CD4-positive, alpha-beta T cell treated with Interleukin-4 for 4 hours (primary cell): ENCODE measurements at places on chromosomes 12 and 14.

GRCh38 chr14:93540235-93540634 is 109.5 kb downstream of the UNC79 start:
- DNase-seq = no peak

- DNase-seq = no peak
Observed at GRCh38 chr14:35878272-35879150, 52.4 kb downstream of the BRMS1L start.

GRCh38 chr14:102279282-102279681 is 25.7 kb downstream of the MOK start:
- no peak for DNase-seq

GRCh38 chr12:75606151-75606550 is 94.7 kb upstream of the KRR1 start:
- no peak for DNase-seq

- DNase-seq = no peak
Observed at GRCh38 chr14:61557262-61557661, 138.1 kb upstream of the HIF1A start.

DNA sequence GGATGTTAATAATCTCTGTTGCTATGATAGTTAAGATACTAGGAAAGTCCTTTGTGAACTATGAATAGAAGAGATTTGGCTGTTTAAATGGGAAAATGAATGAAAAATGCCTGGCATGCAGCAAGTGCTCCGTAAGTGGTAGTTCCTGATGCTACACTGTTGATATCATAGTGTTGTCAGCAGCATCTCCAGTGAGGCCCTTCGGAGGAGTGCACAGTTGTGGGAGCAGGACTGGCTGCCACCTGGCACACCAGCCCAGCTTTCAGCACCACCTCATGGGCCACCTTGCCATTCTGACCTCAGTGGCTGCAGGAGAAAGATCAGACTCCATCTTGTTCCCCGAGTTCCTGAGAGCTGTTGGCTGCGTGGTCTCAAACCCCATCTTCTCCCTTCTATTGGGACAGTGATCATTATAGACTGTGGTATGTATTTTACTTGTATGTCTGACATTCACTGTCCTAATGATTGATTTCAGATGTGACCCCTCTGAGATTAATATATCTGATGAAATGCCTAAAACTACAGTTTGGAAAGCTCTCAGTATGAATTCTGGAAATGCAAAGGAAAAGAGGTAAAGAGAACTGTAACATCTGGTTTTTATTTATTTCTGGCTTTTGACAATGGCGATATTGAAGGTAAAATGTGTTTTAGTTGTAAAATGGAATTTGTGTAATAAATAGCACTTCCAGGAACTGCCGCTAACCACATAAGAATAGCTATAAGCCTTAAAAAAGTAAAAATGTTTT is 80.9 kb downstream of the SLC4A8 start:
- DNase-seq = no peak
